ENCODE measurements at places on chromosomes 12 and 14.

GRCh38 chr14:55019968-55020554 lies 6.8 kb downstream of the WDHD1 start:
- DNase-seq, result no peak

GRCh38 chr12:22530-23201 lies 43.9 kb upstream of the IQSEC3 start:
- DNase-seq, result no peak

DNA sequence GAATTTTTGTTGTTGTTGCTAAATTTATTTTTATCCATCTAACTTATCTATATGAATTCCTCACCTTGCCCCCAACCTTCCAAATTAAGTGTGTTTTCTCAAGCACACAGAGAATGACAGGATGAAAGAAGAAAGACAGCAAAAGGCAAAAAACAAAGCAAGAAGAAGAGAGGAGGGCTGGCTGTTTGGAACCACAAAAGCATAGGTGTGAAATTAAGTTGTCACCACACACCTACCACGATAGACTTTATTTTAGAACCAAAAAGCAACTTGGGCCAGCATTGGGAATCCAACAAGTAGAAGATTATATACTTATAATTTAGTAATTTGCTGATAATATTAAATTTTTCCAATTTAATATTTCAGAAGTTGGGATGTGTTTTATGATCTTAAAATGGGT lies 58.7 kb upstream of the REP15 start:
- DNase-seq, result no peak

- DNase-seq, result no peak
Observed at GRCh38 chr14:75991753-75992152, 6.2 kb downstream of the IFT43 start.

DNA sequence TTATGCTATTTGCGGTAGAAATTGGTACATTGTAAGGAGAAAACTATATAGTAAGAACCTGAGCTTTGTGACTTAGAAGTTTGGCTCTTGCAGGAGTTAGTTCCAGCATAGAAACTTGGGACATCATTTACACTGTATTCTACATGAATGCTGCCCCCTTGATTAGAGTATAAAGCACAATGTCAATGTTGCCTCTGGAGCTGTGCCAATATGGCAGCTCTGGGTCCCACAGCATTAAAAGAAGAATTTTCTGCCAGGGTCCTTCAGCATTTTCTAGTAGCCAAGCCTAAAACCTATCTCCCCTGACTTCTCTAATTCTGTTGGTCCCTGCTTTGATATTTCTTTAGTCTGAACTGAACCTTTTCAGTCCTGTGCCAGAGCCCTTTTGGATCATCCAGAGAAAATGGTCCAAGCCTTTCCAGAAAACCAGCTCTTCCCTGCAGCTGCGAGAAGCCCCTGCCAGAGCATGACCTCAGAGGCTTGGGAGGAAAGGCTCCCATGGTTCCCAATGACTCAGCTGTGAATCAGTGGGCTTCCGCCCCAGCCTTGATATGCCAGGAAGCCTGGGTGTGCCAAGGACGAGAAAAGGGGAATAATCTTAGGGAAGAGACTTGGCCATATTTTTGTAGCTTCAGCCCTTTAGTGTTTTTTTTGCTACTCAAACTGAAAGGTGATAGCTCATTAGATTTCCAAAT lies 43.2 kb downstream of the PLEKHG7 start:
- no peak for DNase-seq

- DNase-seq, result no peak
Observed at GRCh38 chr14:33017016-33017415, 78.3 kb downstream of the NPAS3 start.

DNA sequence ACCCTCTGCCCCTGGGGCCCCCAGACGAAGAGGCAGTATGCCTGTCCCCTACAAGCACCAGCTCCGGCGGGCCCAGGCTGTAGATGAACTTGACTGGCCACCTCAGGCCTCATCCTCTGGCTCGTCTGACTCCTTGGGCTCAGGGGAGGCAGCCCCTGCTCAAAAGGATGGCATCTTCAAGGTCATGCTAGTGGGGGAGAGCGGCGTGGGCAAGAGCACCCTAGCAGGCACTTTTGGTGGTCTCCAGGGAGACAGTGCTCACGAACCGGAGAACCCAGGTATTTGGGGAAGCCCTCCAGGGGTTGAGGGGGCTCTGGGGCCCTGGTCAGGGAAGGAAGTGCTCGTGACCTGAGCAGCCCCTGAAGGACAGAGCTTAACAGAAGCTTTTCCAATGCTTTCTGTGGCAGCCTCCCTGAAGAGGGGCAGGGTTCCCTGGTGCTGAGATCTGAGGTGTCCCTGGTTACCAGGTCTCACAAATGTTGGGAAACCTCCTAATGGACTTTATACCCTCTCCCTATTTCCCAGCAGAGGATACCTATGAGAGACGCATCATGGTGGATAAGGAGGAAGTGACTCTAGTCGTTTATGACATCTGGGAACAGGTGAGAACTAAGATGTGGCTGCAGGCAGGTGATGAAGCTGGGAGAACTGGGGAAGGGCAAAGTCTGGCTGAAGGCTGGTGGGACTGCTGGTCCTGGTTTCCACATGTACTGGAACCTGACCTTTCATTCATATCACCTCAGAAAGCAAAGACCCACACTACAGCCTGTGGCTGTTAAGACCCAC lies 1.9 kb downstream of the REM2 start:
- DNase-seq, result no peak

DNA sequence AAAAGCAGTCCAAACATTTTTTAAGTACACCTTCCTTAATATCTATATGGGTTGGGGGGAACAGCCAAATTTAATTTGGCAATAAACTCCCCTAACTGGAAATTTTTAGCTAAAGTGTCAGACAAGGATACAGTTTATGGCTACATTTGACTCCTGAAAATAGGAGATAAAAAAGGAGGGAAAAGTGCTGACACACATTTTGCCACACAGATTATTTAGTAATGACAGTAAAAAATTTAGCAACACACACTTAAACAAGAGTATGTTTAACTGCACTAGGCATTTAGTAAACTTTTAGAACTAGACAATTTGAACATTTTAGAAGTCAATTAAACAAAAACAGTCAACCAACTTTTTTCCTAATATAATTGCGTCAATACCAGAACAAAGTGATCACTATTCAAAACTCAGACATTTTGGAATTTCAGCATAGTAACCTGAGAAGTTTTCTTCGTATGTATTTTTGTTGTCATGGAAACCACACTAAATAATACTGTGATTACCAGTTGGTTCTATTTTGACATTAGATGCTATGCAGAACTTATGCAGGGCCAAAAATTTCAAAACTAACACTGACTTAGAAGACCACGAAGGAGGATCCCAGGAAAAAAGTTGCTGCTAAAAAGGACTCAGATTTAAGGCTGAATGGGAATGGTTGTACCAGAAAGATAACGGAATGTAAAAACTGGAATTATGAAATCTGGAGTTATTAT lies 13.4 kb downstream of the GMFB start:
- DNase-seq, result no peak

GRCh38 chr12:69966839-69967238 lies 141.8 kb downstream of the MYRFL start:
- no peak for DNase-seq
